Testis (tissue), 5 donors: ENCODE measurements at places on chromosomes 16 and 17. TPM values are rescaled to one million over a fixed set of nuclear protein-coding genes. Genes with fewer than 3 reads are reported as not detected.

The PLXDC1 gene
- total RNA-seq, result 14.8 TPM

The CCL17 gene
- total RNA-seq, result not detected

The NPIPB9 gene
- 12.6 TPM for total RNA-seq

The WFDC1 gene
- 23.5 TPM for total RNA-seq

The ZNF319 gene
- total RNA-seq, result 12.1 TPM

The BCL7C gene
- 57.4 TPM for total RNA-seq

The KRTAP17-1 gene
- not detected for total RNA-seq

The ARL5C gene
- not detected for total RNA-seq

The CLEC19A gene
- not detected for total RNA-seq

The TPSG1 gene
- total RNA-seq, result 1.2 TPM

The MAPT gene
- 6.1 TPM for total RNA-seq

The FBXW10 gene
- 7.6 TPM for total RNA-seq

The HYDIN gene
- 54.7 TPM for total RNA-seq

The TBX6 gene
- total RNA-seq, result 2.9 TPM

The PLA2G10 gene
- total RNA-seq, result 4.5 TPM

The KRT15 gene
- 19.4 TPM for total RNA-seq

The GCGR gene
- 1.5 TPM for total RNA-seq

The GFAP gene
- 0.62 TPM for total RNA-seq

The EVPLL gene
- 1.7 TPM for total RNA-seq

The DHRS7B gene
- 39.0 TPM for total RNA-seq

The ITGA2B gene
- total RNA-seq, result 5.1 TPM

The EVI2B gene
- total RNA-seq, result 3.4 TPM

The WFIKKN2 gene
- total RNA-seq, result 7.3 TPM

The PSMC3IP gene
- total RNA-seq, result 27.2 TPM

The LPCAT2 gene
- 12.0 TPM for total RNA-seq

The CBLN1 gene
- 35.4 TPM for total RNA-seq

The TMC8 gene
- total RNA-seq, result 3.5 TPM

The KCNAB3 gene
- total RNA-seq, result 4.3 TPM

The DPEP2 gene
- total RNA-seq, result 3.0 TPM

The HAS3 gene
- total RNA-seq, result 7.7 TPM

The SRL gene
- 1.5 TPM for total RNA-seq

The GP1BA gene
- 0.47 TPM for total RNA-seq

The HOXB1 gene
- total RNA-seq, result 1.1 TPM

The CDIP1 gene
- 34.0 TPM for total RNA-seq

The MYLK3 gene
- total RNA-seq, result 63.4 TPM

The KCTD19 gene
- total RNA-seq, result 59.2 TPM

The LRRC37A gene
- 18.9 TPM for total RNA-seq

The CASKIN1 gene
- total RNA-seq, result 159 TPM

The ACSM2A gene
- total RNA-seq, result 0.12 TPM

The CD68 gene
- total RNA-seq, result 2.0 TPM

The FOXC2 gene
- total RNA-seq, result 7.6 TPM

The EVPL gene
- total RNA-seq, result 2.7 TPM

The PDILT gene
- 5.8 TPM for total RNA-seq
